ENCODE measurements at places on chromosomes 3 and 15.

DNA sequence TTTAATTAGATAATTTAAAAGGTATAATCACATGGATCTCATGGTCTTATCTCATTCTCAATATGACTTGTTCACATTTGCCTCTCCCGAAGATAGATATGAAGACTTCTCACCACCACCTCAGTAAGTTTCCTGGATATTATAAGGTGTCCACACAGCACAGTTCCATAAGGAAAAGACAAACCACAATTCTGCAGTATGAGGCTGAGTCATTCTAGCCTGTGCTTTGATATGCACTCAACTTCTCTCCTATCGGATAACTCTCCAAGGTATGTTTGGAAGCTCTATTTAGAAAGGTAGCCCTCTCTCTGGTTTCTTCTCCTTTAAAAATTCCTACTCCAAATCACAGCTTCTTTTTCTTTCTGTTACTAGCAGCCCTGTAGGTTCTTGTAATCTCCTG is 612.8 kb downstream of the ZPLD1 start:
- peak; percentile 16 for DNase-seq

GRCh38 chr3:182124187-182124586 is 412.5 kb downstream of the SOX2 start:
- DNase-seq = no peak

DNA sequence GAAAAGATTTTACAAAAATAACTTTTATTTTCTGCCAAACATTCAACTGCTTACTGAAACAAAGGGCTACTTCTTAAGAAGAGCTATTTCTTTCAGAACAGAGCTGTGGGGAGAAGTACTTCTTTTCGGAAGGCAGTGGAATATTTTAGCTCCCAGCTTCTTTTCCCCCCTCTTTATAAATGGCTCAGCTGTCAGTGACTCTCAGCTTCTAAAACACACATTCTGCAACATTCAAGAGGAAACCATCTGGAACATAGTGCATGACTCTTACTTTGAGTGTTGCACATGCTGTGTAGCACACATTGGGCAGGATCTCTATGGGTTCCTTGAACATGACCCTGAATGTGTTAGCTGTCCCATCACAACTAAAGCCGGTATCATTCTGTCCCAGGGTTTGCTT is 7.0 kb upstream of the C15orf40 start:
- no peak for DNase-seq

DNA sequence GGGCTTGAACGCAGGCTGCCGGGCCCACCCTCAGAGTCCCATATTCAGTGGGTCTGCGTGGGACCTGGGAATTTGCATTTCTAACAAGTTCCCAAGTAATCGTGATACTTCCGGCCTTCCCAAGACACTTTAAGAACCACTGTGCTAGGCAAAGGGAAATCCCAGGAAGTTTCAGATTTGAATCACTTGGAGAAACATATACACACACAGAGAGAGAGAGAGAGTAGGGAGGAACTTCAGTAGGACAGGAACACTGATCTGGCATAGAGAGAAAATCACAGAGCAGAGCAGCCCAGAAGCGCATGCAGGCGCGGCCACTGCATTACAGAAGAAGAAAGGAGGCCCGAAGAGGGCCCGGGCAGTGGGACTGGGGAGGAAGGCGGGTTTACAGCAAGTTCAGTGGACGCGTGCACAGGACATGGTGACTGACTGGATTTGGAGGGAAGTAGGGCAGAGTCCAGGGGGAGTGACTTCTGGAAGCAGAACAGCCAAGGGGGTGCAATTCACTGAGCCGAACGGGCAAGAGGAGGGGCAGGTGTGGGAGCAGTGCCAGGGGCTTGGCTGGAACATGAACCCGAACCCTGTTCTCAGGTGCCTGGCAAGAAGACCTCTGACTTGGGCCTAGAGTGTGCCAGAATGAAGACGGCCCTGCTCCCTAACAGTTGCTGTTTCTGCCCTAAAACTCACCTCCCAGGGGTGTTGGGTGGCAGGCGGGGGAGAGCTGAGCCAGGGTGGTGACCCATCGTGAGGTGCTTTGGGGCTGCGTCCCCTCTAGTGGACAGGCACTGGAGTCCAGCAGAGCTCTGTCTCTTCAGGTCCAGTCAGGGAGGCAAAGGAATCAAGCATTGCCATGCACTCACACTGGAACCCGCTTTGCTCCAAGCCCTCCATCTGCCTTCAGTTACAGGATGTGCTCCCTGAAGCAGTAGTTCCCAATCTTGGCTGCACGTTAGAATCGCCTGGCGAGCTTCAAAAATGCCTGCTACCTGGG is 101.3 kb upstream of the HES1 start:
- DNase-seq = no peak
